ENCODE measurements at places on chromosomes 2 and 18.

GRCh38 chr18:3037423-3037915, 24.5 kb upstream of the LPIN2 start:
- peak; percentile 79 for DNase-seq

- DNase-seq = no peak
Measured at GRCh38 chr2:223217373-223217772, 165.4 kb downstream of the KCNE4 start.

GRCh38 chr2:172735582-172736423, at the start of gene RAPGEF4:
Gene RAPGEF4 (plus strand): TSS chr2:172735845. CDS start chr2:172735984, 139 bp downstream.
- DNase-seq = no peak

GRCh38 chr18:32257084-32257785, 67.4 kb downstream of the MEP1B start:
- peak; percentile 59 for DNase-seq

GRCh38 chr2:172775319-172775718, 39.7 kb downstream of the RAPGEF4 start:
- no peak for DNase-seq

GRCh38 chr2:11397513-11397912, 53.1 kb upstream of the ROCK2 start:
- no peak for DNase-seq

DNA sequence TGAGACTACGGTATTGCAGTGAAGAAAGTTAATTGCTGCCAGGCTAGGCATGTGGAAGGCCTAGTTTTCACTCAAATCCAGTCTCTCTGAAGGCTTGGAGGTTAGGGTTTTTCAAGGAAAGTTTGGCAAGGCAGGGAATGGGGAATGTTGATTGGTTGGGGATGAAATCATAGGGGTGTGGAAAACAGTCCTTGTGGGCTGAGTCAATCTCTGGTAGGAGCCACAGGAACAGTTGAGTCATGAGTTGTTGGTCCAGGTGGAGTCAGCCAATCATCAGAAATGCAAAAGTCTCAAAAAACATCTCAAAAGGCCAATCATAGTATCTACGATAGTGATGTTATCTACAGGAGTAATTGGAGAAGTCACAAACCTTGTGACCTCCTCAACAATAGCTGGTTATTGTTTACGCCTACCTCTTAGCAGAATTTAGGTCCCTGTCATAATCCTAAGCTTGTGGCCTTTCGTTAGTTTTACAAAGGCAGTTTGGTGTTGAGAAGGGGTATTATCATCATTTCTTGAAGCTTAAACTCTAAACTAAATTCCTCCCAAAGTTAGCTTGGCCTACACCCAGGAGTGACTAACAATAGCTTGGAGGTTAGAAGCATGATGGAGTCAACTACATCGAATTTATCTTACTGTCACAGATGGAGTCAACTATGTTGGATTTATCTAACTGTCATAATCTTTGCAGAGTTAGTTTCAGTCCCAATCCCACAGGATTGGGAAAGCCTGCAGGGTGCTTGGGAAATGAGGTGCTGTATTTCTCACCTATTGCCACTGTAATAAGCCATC, 33.7 kb upstream of the APCDD1 start:
- no peak for DNase-seq

- no peak for DNase-seq
Measured at GRCh38 chr2:95113464-95113863, 8.1 kb downstream of the MRPS5 start.

GRCh38 chr2:85242321-85242720, 85.5 kb downstream of the TGOLN2 start:
- no peak for DNase-seq

Data from suppressor macrophage (primary cell).